Amniotic stem cell (primary cell): ENCODE measurements at places on chromosomes 12 and 14.

DNA sequence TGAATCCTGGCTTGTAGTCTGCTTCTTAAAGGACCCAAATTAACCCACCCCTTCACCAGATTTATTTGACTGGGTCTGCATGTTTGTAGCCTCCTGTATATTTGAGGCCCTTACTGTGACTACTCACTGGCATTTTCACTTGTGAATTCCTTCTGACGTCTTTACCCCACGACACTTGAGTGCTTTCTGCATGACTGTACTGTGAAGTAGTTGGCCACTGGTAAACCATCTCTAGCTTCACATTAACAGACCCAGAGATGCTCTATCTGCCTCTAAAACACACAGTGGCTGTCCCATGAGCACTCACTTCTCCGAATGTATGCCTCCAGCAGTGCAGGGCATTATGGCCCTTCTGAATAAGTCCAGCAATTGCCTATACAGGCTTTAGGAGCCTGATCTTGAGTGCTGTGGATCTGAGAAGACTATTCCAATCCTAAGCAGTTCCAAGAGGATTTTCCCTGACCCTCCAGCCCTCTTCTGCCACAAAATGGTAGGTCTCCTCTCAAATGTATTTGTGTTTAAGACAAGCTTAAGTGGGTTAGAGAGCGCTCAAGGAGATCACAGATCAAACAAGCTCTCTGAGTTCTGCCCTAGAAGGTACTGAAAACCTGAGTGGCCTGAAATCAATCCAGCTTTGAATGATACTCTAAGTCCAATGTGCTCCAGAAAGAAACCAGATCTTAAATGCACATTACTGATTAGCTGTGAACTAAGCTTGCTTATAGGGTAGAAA lies 534.7 kb downstream of the RPS29 start:
- DNase-seq, result no peak

GRCh38 chr12:121958541-121959240 lies 40.3 kb downstream of the CFAP251 start:
- DNase-seq, result no peak

DNA sequence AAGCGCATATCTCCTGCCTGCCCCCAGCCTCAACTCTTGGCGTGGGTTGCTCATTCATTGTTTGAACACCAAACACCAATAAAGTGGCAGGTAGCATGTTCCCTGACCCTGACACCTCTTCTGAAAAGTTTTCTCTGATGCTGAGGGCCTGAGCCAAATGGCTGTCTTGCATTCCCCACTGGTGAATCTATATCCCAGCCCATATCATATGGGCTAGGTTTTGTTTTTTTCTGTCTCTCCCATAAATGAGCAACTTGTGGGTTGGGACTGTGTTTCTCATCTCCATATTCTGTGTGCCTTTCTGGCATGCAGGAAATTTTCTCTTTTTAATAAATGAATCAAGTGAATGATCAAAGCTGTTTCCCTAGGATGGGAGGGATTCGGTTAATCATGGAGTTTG lies 5.0 kb downstream of the MYO1A start:
- no peak for DNase-seq

DNA sequence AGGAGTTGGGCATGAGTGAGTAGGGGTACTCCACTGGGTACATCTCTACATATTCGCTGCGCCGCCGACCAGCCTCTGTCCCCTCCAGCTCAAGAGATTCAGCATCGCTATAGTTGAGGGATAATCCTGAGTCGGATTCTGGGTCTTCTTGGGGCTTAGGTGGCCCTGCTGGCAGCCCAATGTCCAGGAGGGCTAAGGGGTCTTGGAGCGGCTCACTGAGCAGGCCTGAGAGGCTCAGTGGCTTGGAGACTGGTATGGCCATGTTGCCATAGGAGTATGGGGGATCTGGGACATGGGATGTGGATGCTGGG lies 7.9 kb downstream of the NFE2 start:
- no peak for DNase-seq

- DNase-seq, result no peak
Observed at GRCh38 chr12:47754881-47755280, 3.8 kb downstream of the RAPGEF3 start.

DNA sequence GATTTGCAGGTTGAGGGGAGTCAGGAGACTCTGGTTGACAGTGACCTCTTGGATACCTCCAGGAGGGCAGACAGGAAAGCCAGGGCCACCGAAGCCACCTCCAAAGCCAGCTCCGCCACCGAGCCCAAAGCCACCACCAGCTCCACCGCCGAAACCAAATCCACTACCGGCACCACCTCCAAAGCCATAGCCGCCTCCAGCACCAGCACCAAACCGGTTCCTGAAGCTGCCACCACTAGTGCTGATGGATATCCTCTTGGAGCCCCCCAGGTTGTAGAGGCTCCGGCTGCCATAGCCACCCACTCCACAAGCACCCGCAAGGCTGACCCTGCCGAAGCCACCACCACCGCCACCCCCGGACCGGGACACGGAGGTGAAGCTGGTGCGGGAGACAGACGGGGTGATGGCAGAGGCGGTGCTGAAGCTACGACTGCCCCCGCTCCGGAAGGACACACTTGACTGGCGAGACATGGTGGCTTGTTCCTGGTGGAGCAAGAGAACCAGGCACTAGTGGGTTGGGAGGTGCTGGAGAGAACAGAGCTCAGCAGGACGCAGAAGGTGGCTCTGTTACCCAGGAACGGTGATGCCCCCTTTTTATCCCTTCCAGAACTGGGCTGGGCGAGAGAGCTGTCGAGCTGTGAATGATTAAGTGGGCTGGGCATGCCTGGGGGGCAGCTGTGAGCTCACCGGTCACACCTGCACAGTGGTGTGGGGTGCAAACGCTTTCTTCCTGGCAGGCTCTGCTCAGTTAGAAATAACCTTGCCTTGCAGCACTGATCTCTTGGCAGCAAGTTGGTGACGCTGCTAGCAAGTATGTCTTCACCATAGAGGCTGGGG lies at the start of gene KRT5:
TSS of gene KRT5 (minus strand) at position 569 of the 837 bp plus-strand sequence. CDS start at position 471, 98 bp downstream.
- no peak for DNase-seq

DNA sequence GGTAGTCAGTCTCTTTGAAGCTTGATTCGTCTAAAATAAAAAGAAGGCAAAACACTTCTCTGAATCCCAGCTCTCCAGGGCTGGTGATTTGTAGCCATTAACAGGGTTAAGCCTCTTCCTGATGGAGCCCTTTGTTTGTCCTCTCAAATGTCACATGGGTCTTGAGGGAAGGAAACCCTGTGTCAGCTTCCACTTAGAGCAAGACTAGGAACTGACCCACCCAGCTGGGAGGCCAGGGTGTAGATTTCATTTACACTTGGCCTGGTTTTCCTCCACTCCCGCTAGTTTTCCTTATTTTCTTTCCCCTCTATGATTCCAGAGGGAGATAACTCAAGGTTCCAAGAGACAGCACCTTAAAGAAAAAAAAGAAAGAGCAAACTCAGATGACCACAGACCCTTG lies 230.5 kb upstream of the EGLN3 start:
- no peak for DNase-seq

DNA sequence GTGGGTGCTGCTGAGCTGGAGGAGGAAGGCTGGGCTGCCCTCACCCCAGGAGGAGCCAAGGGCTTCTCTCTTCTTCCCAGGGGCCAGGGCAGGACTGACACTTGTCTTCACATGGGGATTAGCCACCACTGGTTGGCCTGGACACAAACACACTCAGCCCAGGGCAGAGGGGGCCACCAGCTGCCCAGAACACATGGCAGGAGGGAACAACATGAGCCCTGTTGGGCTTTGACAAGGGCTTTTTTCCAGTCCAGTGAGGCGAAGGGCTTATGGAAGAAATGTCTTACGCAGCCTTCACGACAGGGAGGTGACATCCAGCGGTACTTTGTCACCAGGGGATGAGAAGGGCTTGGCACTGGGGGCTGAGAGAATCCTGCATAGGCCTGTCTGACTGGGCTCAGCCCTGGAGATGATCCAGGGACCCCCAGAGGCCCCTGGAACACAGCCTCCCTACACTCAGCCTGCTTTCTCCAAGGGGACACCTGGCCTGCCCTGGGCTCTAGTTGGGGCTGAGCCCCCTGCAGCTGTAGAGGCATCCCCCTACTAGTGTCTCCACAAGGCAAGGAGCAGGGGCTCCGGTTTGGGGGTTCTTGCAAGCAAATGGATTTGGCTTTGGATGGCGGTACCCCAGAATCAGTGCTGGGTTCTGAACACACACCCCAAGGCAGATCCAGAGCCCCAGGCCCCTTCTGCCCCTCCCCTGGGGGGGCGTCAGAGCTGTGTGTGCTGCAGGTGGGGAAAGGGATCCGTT lies 18.9 kb downstream of the ARL6IP4 start:
- DNase-seq, result no peak

- DNase-seq, result no peak
Observed at GRCh38 chr14:99566009-99566389, 38.0 kb downstream of the CCDC85C start.

- no peak for DNase-seq
Observed at GRCh38 chr14:102835959-102836358, 58.7 kb downstream of the TRAF3 start.

- DNase-seq, result no peak
Observed at GRCh38 chr12:21938879-21939278, 2.3 kb downstream of the ABCC9 start.

DNA sequence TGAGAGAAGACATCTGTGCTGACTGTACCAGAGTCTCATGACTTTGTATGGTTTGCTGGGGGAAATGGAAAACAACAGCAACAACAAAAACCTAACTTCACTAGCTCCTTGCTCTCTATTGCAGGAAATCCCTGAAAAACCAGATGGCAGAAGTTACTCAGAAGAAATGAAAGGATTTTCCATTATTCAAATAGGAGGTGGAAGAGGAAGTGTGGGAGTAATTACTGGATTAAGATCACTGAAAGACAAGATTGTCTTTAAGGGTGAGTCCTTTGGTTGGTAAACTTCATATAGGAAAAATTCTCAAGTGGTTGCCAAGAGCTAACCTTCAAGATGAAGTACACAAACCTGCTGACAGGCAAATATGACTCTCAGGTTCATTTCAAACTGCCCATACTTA lies 391.9 kb upstream of the ATP2B1 start:
- no peak for DNase-seq

DNA sequence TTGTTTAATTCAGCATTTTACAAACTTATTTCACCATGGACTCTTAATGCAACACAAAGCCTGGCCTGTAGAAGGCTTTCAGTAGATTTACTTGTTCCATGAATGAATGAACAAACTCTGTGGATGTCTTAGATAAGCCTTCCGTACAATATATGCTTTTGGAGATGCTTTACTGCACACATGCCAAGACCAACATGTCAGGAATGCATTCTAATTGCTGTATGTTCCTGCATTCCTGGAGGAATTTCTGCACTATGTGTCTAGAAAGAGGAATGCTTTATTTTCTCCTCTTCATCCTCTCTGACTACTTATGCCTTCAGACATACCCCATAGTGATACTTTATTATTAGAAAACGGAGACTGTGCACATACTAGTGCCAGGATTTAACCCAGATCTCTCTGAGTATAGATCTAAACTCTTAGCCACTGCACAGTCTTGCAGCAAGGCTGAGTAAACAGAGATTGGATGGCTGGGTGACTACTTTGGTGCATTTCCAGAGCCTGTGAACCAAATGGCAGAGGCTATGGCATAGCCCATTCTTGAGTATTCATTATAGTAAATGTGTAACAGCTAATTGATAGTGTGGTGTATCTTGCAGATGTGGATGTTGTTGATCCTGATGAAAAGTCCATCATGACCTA lies 108.2 kb downstream of the SYNE2 start:
- peak; percentile 7 for DNase-seq

GRCh38 chr12:2641761-2642160 lies 153.0 kb upstream of the FKBP4 start:
- no peak for DNase-seq

DNA sequence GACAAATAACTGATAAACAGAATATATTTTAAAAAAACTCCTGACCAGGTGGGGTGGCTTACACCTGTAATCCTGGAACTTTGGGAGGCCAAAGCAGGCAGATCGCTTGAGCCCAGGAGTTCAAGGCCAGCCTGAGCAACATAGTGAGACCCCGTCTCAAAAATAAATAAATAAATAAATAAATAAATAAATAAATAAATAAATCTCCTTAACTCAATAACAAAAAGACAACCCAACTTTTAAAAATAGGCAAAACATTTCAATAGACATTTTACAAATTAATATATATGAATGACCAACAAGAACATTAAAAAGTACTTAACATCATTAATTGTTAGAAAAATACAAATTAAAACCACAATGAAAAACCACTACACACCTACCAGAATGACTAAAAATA lies 56.2 kb upstream of the CAPRIN2 start:
- no peak for DNase-seq

DNA sequence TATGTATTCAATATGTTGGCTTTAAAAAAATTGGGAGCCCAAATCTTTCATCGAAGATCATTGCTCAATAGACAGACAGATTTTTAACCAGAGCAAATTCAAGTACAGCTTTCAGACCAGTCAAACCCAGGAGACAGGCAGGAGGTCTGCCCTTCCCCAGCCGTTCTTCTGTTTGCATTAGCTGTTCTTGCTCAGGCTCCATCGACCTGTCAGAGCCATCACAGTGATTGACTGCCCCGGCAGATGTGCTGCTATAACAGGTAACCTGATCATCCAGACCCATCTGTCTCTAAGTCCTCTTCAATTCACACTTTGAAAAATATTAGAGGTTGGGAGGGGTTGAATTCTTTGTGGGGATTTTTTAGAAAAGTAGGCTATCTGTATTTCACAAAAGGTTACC lies 453.5 kb downstream of the FOXG1 start:
- DNase-seq, result no peak

GRCh38 chr12:49019443-49020324 lies 1.1 kb upstream of the PRKAG1 start:
- no peak for DNase-seq

DNA sequence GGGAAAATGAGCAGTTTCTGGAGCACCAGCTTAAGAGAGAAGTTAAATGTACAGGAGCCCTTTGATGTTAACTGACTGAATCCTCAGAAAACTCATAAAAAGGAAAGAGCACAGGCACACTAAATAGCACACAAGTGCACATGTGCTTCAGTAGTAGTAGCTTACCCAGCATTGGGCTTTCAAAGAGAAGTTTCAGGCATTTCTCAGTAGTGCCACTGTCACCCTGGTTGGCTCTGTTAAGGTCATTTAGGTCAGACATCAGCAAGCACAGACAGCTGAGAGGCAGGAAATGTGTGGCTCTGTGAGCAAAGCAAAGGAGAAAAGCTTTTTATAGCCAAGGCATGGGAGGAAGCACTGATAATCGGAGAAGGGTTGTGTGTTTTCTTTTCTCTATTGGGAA lies 96.3 kb upstream of the HIF1A start:
- no peak for DNase-seq

DNA sequence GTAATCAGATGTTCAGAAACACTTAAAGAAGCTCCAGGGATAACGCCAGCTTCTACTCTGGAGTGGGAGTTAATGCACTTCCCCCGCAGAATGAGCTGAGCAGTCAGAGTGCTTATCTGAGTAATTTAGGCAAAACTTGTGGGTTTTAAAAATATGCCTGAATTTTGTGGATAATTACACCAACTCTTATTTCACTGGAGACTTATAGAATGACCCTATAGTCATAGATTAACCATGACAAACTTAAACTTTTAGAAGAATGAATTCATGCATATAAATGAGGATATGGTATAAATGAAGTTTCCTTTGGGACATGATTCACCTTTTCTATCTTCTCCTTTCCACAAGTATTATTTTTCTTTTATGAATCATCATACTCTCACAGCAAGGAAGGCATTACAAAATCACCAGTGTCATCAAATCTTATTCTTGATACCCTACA lies 241.1 kb upstream of the FBXO33 start:
- DNase-seq, result no peak

GRCh38 chr12:54596526-54596946 lies 8.1 kb upstream of the PPP1R1A start:
- peak; percentile 32 for DNase-seq
